ENCODE measurements at places on chromosomes 5 and 9.

DNA sequence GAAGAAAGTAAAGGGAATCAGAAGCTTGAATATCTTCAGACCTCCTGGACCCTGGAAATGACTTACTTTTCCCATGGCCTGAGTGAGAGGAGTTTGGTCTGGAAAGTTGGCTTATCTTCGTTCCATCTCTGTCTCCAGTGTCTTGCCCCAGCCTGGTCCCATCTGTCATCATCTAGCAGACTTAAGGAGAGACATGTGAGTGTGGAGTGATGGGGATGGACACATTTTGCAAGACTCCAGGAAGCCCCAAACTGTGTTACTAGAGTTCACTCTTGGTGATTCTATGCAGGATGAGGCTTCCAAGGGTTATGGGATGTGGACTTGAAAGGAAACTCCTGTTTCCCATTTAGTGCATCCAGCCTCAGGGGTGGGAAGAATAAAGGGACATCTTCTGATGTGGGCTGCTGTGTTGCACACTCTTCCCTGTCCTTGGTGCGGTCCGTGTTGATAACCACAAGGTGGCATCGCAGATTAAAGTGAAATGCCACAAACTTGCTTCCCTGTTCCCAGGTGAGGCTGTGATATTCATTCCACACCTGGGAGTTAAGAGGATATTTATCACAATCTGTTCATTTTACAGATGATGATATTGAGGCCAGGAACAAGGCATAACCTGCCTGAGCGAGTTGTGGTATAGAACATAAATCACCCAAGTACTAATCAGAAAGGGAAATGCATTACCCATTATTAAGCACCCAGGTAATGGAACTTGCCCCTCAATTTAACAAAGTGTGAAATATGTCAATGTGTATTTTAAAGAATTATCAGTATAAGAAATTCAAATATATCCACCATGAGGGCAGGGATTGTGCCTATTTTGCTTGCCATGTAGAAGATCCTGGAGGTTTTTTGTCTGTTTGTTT lies 269.9 kb upstream of the PAPPA start:
- DNase-seq: no peak

- no peak for DNase-seq
Observed at GRCh38 chr5:142685418-142686209, at the start of gene FGF1. FGF1 (minus strand) TSS chr5:142686090; CDS start chr5:142614127, 71,963 bp downstream.

GRCh38 chr9:112111461-112111860 lies 63.6 kb downstream of the SUSD1 start:
- no peak for DNase-seq

DNA sequence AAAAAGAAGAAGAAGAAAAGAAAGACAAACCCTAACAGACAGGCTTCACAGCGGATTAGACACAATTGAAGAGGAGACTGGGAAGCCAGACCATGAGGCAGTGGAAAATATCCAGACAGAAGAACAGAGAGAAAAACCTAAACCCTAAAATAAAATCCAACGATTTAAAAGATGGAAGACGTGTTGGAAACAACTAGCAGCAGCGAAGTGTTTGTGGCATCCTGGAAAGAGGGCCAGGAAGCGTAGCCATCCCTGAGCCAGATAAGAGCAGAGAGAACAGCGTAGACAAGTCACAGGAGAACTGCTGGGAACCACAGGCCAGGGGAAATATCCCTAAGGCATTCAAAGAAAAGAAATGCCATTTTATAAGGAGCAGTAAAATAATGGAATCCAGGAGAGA lies 39.7 kb upstream of the NKD2 start:
- DNase-seq: no peak

DNA sequence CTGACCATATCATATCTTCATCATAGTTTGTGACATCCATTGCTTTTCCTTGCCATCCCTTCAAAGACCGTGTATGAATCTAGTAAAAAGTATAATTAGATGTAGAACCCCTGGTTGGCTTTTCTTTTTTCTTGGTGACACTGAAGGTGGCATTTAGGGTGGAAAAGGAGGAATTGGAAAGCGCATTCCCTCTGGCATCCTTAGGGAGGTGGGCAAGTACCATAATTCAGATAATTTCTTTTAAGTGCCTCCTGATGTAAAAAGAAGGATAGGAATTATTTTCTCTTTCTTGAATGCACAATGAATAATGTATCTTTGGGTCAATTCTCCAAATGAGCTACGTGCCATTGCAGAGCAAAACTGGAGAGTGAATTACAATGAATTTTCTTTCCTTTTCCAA lies 73.2 kb upstream of the SMARCA2 start:
- DNase-seq: no peak

GRCh38 chr5:131114754-131115153 lies 50.3 kb downstream of the HINT1 start:
- no peak for DNase-seq

GRCh38 chr9:135301271-135302263 lies 178.0 kb upstream of the PPP1R26 start:
- DNase-seq: no peak

DNA sequence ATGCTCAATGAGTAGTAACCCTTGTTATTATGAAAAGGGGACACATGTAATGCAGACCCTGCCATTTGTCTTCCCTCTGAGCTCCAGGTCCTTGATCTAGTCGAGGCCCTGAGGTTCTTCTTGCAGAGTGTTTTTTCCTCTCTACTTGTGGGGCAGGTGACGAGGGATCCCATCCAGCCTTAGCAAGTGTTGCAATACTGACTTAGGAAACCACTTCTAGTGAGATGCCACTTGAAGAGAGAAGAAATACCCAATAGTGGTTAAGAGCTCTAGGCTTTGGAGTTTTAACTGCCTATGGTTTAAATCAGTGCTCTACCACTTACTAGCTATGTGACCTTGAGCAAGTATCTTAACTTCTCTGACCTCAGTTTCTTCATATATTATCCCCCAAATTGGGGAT lies 10.2 kb downstream of the PPARGC1B start:
- DNase-seq: no peak

DNA sequence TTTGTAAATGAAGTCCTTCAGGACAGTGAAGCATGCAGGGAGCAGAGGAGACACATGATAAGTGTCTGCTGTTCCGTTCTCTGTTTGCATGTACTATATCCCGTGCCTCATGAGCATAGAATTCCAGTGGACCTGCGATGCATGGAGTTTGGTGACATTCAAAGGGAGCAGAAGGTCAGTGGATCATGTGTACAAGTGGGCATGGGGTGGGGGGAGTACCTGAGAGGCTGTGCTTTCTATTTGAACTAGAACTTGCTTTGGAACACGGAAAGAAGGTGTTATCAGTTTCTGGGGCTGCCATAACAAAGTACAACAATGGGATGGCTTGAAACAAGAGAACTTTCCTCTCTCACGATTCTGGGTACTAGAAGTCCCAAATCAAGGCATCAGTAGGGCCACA lies 5.1 kb upstream of the CCNJL start:
- DNase-seq: no peak

DNA sequence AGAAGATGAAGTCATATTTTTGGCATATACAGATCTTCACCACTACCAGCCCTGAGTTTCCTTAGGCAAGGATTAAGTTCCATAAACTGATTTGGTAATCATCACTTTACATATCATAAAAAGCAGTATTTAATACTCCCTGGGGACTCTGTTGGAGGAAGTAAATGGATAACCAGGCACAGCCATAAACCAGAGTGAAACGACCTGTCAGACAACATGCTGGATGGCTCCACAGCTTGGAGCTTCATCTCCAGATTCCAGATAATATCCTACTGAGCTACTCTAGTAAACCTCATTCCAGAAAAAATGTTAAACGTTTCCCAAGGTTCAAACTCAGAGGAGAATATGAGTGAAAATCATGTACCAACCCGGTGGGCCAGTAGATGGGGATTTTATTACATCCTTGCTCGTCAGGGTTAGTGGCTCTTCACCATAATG lies 109.2 kb downstream of the BASP1 start:
- DNase-seq: no peak
